T-cell (primary cell): ENCODE measurements at places on chromosomes 12 and 14.

DNA sequence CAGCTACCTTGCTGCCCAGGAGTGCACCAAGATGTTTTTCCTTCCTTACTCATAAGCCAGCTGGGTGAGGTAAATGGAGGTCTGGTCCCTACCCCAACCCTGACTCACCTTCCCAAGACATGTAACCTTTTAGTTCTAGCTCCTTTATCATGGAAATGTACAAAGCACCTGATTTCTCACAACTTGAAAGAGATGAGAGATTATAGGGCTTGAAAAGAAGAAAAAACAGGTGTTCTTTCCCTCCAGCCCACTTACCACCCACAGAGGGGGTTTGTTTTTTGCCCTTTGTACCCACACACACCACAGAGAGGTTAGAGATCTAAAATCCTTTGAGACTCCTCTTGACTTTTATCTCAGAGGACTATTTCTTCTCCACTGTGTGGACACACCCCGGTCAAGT, 21.1 kb downstream of the PLXNC1 start:
- no peak for DNase-seq

DNA sequence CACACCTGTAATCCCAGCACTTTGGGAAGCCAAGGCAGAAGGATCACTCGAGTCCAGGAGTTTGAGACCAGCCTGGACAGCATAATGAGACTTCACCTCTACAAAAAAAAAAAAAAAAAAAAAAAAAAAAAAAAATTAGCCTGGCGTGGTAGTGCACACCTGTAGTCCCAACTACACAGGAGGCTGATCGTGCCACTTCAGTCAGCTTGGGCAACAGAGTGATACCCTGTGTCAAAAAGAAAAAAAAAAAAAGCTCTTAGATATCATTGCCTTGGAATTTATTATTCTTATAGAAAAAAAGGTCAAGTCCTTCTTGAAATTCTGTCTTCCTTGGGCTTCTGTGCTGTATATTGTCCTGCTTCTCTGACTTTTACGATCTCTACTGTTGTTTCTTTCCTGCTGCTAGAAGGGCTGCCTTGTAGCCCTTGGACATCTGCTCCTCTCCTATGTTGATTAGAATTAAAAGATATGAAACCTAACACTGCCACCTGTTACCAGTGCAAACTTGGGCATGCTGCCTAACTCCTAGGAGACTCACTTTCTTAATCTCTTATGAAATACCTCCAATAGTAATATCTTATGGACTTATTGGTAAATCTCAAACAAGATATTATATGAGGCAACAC, 5.7 kb downstream of the TMEM19 start:
- DNase-seq: no peak

GRCh38 chr14:100065111-100065871, at the start of gene EVL:
Gene EVL (plus strand): TSS chr14:100065422. CDS start chr14:100065501, 79 bp downstream.
- DNase-seq: peak; percentile 65

DNA sequence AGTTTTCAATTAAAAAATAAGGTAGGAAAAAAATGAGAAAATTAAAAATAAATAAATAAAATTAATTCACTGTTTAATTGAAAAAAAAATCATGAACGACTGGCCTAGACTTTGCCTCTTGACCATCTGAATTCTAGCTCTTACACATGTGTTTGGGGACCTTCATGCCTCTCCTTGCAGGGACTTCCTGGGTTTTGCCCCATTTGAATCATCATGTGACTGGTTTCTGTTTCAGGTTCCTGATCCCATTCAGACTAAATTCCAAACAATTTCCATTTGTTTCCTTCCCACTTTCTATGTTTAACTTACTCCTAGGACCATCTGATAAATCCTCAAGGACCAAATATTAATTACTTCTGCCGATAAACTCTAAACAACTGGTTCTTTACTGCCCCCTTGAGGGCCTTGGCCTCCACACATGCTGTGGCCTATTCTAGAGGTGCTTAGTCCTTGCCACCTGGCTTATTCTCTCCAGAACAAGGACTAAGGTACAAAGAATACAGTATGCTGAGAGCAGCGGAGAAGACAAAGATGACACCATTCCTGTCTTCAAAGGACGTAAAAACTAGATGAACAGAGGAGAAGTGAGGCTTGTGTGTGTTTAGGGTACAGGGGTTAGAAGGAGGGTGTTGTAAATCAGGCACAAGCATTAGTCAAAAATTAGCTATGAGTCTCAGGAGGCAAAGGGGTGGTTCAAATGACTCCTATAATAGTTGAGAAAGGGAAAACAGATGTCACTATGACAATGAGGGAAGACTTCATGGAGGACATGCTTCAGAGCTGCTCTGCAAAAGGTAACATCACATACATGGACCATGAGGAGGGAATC, 125.8 kb upstream of the AVPR1A start:
- no peak for DNase-seq

GRCh38 chr12:101642115-101643067, 47.6 kb downstream of the MYBPC1 start:
- DNase-seq: no peak

DNA sequence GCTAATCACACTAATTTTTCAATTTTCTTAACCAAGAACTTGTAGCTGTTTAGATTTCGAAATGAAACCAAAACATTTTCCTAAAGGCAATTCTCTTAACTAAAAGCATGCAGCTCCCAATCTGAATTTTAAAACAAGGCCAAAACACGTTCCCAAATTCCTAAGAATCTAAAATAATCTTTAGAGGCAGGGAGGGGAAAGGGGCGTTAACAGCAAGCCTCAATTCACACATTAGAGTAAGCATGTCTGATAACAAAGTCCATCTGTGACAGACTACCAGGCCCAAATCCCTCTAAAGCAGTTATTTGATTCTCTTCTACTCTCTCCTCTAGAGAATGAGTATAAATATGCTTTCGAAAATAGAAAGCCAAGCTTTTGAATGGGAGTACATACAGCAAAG, 754 bp downstream of the ATG14 start:
- no peak for DNase-seq

GRCh38 chr14:70664698-70665447, 23.2 kb downstream of the TTC9 start:
- no peak for DNase-seq

DNA sequence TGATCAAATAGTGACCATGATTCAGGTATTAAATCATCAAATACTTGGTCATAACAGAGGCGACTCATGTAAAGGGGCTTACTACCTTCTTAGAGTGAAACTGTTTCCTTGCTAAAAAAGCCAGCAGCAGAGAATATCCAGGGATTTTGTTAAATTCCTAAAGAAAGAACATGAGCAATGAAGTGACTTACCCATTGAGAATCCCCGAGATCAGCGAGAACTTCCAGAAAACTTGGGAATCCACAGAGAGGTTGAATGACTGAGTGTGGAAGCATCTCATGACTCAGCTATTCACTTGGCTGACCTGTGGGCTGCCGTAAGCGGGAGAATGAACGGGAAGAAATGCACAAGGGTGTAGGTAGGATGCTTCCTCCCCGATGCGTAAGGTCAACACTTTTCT, 85.3 kb upstream of the KCNA1 start:
- no peak for DNase-seq

GRCh38 chr12:97006585-97006984, 99.5 kb downstream of the NEDD1 start:
- DNase-seq: no peak

GRCh38 chr12:28896421-28896820, 252.7 kb upstream of the FAR2 start:
- no peak for DNase-seq

GRCh38 chr12:33265033-33265731, 174.4 kb downstream of the SYT10 start:
- DNase-seq: no peak

DNA sequence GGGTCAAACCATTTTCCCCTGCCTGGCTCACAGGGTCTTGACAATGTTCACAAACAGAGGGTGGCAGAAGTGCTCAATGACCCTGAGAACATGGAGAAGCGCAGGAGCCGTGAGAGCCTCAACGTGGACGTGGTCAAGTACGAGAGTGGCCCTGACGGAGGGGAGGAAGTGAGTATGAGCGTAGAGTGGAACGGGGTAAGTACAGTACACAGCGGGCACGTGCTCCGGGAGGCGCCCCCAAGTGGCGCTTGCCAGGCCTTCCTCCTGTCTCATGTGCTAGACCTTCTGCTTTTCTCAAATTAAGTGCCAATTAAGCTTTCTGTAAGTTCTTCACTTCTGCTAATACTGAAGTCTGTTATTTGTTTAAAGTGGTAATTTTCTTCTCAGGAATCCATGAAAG, 35.9 kb downstream of the XRCC3 start:
- peak; percentile 47 for DNase-seq

DNA sequence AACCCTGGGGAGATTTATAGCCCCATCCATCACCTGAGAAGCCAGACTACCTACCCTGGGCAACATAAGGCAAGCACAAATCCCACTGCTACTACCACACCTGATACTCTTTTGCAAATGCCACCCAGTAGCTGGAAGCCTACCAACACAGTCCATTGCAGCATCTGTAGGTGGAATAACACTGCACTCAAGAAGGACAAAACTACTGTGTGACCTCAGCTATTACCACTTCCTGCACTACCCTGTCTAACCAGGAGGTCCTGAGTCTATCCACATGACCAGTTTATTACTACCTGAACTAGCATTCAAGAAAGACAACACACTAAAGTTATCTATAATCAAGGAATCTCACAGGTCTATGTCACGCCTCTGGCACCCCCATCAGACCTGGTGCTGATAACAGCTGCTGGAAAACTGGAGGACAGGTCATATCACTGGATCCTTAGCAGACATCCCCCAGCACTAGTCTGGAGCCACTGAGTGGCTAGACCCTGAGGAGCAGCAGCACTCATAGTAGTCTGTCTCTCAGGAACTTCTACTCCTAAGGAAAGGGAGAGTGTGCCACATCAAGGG, 2.9 kb upstream of the CLEC1A start:
- no peak for DNase-seq

DNA sequence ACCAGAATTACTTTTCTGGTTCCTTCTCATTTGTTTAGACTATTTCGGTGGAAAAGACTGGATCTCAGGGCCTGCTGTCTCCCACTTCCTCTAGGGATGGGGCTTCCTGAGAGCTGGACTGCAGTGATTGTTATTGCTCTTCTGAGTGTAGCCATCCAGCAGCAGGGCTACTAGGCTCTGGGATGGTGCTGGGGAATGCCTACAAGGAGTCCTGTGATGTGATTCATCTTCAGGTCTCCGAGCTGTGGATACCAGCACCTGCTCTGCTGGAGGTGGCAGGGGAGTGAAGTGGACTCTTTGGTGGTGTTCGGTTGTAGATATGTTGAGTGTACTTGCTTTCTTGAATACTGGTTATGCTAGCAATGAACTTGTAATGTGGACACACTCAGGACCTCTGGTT, 42.7 kb downstream of the AEBP2 start:
- DNase-seq: no peak

GRCh38 chr14:72786378-72787350, 107.2 kb downstream of the DPF3 start:
- DNase-seq: no peak

- DNase-seq: no peak
Observed at GRCh38 chr14:37466003-37466622, 128.9 kb downstream of the FOXA1 start.

GRCh38 chr12:48015954-48016353, 11.7 kb upstream of the COL2A1 start:
- DNase-seq: no peak

DNA sequence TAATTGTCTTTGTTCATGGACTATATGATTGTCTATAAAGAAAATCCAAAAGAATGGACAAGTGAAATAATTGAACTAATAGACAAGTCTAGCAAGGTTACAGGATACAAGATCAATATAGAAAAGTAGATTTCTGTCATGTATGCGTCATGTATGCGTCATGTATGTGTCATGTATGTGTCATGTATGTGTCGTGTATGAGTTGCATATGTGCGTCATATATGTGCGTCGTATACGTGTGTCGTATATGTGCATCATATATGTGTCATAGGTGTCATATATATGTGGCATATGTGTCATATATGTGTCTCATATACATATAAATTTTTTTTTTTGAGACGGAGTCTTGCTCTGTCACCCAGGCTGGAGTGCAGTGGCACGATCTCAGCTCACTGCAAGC, 516.8 kb downstream of the NOVA1 start:
- no peak for DNase-seq

DNA sequence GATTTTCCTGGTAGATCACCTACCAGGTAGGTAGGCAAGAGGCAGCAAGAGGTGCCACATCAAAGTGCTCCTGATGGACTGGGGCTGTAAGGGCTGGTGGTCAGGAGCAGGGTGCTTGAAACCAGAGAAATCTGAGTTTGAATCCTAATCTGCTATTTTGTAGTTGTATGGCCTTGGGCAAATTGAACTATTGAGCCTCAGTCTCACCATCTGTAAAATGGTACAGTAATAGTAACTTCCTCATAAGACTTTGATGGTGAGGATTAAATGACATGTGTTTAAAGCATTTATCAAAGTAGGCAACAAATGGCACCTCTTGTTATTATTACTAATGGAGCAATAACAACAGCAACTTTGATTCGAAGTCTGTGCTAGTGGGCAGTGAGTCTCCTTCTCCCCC, 32.0 kb downstream of the JDP2 start:
- no peak for DNase-seq

DNA sequence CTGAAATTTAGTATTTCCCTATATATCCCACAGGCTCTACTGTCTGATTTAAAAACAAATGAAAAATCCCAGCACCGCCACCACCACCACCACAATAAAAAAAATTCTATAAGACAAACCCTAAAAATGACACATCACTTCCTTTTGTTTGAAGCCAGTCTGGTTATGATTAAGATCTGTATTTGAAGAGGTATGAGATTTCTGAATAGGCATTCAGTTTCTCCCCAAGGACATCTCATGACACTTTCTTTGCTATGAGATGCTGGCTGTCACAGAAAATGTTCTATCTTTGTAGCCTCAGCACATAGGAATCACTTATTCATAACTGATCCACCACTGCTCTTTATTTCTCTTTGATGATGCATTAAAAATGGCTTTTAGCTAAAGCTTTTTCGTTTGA, 1071.0 kb downstream of the SLC6A15 start:
- DNase-seq: no peak

DNA sequence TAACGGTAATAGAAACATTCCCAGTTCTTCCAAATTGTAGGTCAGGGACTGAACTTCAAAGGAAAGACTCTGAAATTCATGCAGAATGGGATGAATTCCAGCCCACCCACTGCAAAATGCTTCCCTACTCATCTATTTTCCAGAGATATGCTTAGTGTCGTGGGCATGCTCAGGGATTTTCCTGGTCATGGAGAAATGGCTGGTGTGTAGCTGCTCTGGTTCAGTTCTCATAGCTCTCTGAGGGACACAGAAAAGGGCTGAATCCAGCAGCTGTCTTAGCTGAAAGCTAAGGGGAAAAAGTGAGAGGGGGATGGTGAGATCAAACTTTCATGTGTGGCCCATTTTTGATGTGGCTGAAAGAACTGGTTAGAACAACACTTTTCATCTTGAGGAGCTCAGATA, 72.9 kb upstream of the KRAS start:
- no peak for DNase-seq

- DNase-seq: no peak
Observed at GRCh38 chr12:80946591-80946990, 8.9 kb upstream of the LIN7A start.

DNA sequence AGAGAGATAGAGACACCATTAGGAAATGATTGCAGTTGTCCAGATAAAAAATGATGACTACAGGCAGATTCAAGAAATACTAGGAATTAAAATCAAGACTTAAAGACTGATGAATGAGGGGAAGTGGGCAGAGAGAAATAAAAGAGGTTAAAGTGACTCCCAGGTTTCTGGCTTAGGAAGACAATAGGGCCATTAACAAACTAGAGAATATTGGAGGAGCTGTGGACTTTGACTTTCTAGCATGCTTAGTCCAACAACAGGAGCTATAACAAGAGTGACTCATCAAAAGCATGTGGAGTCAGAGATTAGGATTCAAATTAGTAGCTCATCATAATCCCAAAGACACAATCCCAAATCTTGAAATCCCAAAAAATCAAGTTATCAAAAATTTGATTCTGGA, 101.5 kb downstream of the BMP4 start:
- DNase-seq: no peak
